Muscle of arm (tissue), 14 donors: ENCODE measurements at places on chromosomes 11 and 22. TPM values are rescaled to one million over a fixed set of nuclear protein-coding genes. Genes with fewer than 3 reads are reported as not detected.

DNA sequence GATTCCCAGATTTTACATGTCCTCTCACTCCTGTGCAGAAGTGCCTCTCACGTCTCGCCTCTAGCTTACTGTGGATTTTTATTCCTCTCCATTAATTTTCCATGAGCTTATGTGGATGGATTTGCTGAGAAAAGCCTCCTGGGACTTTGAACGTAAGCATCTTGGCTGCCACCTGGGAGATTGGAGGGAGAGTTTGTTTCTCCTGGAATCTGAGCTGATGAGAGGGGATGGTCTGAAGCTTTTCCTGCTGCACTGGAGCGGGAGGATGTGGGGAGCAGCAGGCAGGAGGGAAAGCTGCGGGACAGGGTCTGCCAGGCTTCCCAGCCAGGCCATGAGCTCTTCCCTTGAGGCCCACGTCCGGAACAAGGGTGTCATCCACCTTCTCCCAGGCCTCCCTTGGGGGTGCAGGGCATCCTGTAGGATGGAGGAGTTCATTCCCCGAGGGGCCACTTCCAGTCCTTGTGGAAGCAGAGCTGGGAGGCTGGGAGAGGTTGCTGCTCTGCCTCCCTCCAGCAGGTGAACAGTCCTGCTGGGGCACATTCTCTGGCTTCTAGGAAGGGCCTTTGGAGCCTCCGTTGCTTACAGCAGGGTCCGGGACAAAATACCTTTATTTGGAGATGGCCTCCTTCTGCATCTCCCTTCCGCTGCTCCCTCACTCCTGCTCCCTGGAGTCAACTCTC lies 3.6 kb upstream of the SHANK2 start:
- no peak for DNase-seq

MYRF gene
- 1.1 TPM for polyA plus RNA-seq

MMP27 gene
- polyA plus RNA-seq, result 0.48 TPM

MPEG1 gene
- polyA plus RNA-seq, result 8.4 TPM

DDIAS gene
- polyA plus RNA-seq, result 3.9 TPM

DNA sequence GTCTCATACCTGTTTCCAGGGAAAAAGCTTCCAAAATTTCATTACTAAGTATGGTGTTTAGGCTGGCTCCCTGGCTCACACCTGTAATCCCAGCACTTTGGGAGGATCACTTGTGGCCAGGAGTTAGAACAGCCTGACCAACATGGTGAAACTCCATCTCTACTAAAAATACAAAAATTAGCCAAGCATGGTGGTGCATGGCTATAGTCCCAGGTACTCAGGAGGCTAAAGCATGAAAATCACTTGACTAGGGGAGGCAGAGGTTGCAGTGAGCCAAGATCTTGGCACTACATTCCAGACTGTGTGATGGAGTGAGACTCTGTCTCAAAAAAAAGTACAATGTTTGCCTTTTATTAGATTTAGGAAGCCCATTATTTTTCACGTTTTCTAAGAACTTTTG lies 331.5 kb upstream of the CCDC90B start:
- no peak for DNase-seq

GRCh38 chr22:49545606-49546005 lies 282.1 kb downstream of the BRD1 start:
- no peak for DNase-seq

- no peak for DNase-seq
These were observed 40.4 kb downstream of the KIAA1671 start for GRCh38 chr22:24992946-24993345.

DNA sequence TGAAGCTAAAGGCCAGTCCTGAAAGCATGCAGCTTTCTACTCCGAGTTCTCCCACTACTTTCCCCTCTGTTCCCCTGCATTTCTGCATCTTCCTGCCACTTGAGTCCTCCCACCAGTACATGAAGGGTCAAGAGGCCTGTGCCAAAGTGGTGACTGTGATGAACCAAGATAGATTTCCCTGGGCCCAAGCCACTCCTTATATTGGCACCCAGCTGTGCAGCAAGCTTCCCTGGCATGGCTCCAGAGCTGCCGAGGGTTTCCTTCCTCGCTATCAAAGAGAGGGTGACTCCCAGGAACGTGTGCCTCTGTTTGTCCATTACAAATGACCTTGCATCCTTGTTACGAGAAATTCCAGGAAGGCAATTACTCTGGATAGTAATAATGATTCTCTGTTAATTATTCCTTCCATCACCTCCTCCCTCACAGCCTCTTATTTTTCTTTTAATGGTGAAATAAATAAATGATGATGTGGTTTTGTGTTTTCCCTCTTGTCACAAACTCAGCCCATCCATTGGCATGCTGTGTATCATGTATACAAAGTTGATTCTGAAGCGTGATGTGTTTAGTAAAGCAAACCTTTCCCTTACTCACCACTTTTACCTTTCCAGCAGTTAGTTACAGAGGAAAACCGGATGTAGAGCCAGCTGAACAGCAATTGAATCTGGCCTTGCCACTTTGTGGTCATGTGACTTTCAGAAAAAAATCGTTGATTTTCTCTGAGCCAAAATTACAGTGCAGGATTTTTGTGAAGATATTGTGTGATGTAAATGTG lies 8.3 kb downstream of the SRSF8 start:
- DNase-seq, result no peak

C22orf42 gene
- not detected for polyA plus RNA-seq

DNA sequence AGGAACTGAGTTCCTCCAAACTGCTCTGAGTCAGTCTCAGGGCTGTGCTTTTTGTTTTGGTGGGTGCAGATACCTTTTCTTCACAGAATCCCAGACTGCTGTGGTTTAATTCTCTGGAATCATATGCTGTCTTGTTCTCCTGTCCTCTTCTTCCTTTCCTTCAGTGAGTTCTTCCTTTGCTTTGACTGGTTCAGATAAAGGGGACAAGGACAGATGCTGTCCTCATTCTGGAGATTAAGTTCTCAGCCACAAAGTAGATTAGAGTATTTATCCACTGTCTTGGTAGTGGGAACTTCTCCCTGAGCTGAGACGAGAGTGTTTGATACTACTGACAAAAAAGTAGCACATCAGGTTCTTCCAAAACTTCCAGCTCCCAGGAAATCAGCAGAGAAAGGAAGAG lies 13.3 kb downstream of the ZDHHC5 start:
- no peak for DNase-seq
